ENCODE measurements at places on chromosomes 4 and X.

- DNase-seq: no peak
Measured at GRCh38 chr4:113144091-113144490, 94.6 kb downstream of the ANK2 start.

- no peak for DNase-seq
Measured at GRCh38 chr4:77093401-77093800, 17.6 kb upstream of the CCNI start.

DNA sequence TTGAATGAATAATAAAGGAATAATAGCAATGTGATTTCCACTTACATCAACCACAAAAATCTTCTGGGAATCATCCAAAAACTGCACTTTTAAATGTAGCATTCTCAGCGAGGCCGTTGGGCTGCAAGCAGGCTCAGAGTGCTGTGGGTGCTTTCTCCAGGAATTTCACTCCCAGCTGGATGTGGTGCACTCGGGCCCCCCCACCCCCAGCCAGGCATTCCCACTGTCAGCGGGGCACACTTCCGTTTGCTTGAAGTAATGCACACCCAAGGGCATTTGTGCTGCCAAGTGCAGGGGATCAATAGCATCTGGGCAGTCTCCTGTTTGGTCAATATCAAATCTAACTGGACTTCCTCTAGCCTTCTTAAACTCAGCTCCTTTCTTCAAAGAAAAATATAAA is at the start of gene FRMD7:
FRMD7 (minus strand) TSS at position 278 of the 400 bp plus-strand sequence; CDS start at position 102, 176 bp downstream.
- DNase-seq: no peak

DNA sequence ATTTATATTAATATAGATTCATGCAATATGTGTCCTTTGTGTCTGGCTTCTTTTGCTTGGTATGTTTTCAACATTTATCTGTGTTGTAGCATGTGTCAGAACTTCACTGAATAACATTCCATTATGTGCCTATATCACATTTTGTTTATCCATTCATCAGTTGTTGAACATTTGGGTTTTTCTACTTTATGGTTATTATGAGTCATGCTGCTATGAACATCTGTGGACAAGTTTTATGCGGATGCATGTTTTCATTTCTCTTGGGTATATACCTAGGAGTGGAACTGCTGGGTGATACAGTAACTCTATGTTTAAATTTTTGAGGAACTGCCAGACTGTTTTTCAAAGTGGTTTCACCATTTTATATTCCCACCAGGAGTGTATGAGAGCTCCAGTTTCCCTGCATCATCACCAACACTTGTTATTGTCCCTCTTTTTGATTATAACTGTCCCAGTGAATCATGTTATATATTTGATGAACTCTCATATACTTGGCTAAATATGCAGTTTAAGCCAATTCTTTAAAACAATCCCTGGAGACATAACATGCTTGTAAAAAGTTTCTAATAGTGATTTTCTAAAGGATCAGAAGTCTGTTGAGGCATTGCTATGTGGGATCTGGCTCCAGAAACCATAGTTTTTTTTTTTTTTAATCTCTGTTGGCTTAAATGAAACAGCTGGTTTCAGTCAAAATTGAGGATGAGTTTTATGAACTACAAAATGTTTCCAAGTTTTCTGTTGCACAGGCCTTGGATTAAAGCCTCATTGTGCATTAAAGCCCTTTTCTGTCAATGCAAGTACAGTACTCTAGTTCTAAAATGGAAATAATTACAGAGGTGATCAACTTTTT is 21.6 kb upstream of the REPS2 start:
- no peak for DNase-seq

DNA sequence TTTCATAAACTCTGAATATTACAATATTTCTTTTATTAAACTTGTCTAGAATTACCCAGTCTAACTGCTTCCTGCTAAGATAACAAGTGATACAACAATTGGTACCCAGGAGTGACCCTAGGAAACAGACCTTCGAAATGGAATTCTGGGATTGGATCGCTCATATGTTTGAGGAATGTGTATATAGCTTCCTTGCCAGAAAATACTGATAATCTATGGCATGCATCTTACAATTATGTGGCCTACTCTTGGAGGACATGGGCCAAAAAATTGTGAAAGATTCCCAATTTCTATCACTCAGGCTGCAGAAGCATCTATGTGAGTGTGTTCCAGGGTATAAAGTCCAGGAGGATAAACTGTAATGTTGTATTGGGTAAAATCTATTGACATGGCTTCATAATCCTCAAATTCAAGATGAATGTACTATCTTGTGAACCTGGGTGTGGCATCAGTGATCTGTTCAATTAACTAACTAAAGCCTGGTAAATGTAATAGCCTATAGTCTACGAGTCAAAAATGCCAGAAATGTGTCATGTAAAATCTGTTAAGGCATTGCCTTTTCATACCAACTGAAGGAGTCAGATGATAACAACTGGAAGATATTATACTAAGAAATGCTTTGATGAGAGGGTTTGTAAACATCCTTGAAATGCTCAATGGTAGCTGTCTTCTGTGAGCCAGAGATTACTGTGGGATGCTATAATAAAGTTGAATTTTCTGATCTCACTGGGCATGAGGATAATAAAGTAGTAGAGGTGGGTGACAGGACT is 1499.3 kb downstream of the PCDH7 start:
- no peak for DNase-seq

DNA sequence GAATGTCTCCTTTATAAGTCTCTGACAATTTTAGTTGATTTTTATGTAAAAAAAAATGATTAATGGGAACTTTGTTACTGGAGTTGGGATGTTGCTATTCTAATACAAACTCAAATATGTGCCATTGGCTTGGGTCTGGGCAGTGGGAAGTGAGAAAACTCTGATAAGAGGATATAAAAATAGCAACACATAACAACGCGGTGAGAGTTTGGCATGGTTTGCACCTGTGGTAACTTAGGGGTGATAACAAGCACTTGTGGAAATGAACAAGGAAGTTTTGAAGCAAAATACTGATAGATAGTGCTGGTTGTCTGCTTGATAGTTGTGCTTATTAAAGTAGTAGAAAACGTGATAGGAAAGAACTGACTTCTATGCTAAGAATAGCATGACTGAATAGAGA is 743.3 kb upstream of the AGA start:
- no peak for DNase-seq

DNA sequence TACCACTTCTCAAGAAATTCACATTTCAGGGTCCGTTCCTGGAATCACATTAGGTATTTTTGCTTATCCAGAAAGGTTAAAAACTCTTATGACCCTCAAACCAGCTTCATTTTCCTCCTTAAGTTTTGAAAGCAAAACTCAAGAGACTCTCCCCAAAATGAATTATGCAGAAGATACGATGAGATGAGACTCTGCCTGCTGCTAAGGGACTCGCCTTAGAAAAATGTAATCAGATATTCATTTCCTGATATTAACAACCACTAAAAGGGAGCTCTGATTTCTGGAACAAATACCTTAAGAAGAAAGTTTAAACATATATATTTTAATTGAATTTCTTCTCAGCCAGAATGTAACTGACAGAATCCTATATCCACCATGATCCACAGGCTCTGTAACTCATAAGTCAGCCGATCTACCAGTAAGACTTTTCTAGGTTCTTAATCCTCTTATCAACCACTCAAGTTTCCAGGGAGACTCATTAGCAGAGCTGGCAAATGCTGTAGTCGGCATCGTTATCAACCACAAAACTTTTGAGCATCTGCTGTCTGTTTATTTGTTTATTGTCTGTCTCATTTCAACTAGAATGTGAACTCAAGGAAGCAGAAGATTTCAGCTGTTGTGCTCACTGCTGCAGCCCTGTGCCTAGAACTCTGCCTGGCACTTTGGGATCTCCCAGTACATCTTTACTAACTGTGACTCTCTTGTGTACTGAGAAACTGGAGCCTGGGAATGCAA is 112.5 kb downstream of the LDB2 start:
- DNase-seq: no peak

DNA sequence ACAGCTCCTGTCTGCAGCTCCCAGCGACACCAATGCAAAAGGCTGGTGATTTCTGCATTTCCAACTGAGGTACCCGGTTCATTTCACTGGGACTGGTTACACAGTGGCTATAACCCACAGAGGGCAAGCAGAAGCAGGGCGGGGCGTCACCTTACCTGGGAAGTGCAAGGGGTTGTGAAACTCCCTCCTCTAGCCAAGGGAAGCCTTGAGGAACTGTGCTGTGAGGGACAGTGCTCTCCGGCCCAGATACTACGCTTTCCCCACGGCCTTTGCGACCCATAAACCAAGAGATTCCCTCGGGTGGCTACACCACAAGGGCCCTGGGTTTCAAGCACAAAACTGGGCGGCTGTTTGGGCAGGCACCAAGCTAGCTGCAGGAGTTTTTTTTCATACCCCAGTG is 218.9 kb downstream of the PPP3CA start:
- DNase-seq: no peak

DNA sequence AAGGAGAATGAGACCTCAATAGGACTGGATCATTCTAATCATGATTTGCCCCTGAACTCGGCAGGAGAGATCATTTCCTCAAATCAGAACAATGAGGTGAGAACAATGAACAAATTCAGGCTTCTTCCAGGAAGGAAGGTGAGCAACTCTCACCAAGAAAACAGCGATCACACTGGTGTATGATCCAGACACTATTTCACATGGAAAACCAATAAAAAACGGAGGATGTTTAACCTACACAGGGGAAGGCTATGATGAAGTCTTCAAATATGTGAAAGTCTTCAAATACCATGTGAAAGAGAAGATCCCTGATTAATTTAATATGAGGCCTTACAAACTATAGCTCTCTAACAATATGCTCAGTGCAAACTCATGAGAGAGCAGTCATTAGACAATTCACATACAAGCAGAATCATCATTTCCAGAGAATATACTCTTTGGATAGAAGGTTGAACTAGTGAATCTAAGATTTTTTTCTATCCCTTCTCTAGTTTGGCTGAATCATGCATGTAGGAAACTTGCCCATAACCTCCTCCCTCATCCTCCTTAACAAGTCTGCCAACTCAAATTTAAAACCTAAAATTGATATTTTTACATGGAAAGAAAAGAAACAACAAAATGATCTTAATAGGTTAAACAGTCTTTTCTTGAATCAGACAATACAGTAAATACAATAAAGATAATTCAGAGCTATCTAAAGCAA is 122.5 kb downstream of the ADAMTS3 start:
- no peak for DNase-seq

DNA sequence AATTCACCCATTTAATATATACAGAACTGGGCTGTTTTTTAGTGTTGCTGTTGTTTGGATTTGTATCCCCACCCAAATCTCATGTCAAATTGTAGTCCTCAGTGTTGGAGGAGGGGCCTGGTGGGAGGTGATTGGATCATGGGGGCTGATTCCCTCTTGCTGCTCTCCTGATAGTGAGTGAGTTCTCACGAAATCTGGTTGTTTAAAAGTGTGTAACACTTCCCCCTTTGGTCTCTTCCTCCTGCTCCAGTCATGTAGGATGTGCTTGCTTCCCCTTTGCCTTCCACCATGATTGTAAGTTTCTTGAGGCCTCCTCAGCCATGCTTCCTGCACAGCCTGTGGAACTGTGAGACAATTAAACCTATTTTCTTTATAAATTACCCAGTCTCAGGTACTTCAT is 141.6 kb upstream of the AADAT start:
- no peak for DNase-seq
